ENCODE measurements at places on chromosomes 6 and 20.

DNA sequence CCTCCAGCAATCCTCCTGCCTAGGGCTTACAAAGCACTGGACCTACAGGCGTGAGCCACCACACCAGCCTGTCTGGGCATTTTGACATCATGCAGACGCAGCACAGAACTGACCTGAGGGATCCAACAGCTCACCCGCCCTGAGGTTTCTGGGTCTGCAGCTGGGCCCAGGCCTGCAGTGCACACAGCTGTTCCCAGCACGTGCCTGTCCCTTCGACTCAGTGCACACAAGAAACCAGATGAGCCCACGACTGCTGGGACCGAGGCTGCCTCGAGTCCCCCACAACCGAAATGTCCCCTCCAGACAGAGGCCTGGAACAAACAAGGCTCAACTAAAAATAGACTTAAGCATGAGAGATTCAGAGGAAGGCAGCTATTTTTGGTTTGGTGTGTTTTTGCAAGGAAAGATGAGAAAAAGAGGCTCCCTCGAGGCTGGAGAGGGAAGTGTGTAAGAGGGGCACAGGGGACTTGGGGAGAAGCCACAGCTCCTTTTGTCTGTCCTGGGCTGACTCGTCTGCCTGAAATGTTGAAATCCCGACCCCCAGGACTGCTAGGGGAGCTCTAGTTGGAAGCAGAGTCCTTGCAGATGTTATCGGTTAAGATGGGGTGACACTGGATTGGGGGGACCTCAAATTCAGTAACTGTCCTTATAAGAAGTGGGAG is 66.3 kb downstream of the YTHDF1 start:
- no peak for DNase-seq

DNA sequence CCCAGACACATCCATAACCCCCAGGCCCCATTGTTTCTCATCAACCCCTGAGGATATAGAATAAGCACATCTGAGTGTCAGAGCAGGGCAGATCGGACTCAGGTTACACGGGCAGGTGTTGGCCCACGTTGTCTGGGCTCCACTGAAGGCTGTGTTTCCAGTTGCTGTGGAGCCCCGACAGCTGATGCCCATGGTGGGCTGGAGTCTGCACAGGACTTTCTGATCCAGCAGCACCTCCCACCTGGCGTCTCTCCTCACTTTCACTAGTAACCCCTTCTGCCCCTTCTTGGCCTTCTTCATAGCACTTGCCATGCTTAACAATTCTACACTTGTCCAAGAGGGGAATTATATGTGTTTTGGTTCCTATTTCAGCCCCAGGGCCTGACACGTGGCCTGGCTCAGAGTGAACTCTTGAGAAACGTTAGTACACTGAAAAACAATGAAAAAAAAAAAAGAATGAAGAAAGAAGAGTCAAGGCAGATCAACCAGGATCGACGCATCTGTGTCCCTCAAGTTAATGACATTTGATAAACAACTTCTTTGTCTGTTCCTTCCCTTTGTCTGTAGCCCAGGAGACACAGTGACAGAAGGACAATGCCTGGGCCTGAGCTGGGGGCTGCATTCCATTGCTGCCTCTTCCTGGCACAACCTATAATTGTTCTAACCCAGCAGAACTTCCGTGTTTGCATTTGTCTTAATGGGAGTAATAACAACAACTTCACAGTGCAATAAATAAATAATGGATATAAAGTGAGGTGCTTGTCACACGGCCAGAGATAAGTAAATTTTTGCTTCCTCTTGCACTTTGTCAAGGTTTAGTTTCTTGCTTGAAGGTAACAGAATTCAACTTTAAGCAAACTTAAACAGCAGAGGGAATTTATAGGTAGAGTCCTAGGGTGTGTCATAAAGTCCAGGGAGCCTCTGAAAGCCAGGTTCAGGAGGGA is 224.2 kb upstream of the SSTR4 start:
- DNase-seq, result no peak

GRCh38 chr6:52317841-52318581 is 33.5 kb upstream of the MCM3 start:
- peak; percentile 67 for DNase-seq

GRCh38 chr6:22747571-22747970 is 178.2 kb downstream of the HDGFL1 start:
- no peak for DNase-seq

GRCh38 chr6:106097411-106098231 is 11.5 kb downstream of the PRDM1 start:
- no peak for DNase-seq

Measured in T-helper 2 cell (primary cell).